SW480 (cell line): ENCODE measurements at places on chromosomes 1 and 21.

- no peak for DNase-seq
Measured at GRCh38 chr1:246775531-246776385, 51.5 kb downstream of the SCCPDH start.

GRCh38 chr1:109788695-109789521 is 25.2 kb upstream of the EPS8L3 start:
- DNase-seq = no peak

DNA sequence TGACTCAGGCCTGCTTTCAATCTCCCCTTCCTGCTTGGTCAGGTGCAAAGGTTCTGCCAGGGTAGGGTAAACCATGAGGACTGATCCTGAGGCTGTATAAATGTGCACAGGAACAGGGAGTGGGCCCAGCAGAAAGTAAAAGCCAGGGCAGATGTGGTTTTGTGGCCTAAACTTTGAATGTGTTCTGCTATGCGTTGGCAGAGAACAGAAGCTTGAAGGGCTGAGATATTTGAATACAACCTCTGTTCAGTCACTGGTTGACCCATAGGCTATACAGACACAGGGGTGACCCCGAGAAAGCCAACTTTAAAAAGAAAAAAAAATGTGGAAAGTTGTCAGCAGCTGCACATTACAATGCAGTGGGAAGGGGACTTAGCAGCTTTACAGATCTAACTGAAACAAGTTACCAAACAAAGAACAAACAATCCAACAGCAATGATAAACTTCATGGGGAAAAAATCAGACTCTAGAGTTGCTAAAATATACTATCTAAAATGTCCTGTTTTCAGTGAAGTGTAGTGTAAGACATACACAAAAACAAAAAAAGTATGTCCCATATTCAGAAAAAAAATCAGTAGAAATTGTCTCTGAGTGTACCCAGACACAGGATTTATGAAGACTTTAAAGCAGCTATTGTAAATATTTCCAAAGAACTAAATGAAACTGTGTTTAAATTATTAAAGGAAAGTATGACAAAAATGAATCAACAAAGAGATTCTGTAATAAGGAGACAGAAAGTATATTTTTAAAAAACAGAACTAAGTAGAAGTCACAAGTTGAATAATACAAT is 216.1 kb downstream of the RPS6KC1 start:
- no peak for DNase-seq

GRCh38 chr21:32044205-32045180 is 171.7 kb downstream of the HUNK start:
- DNase-seq = no peak

DNA sequence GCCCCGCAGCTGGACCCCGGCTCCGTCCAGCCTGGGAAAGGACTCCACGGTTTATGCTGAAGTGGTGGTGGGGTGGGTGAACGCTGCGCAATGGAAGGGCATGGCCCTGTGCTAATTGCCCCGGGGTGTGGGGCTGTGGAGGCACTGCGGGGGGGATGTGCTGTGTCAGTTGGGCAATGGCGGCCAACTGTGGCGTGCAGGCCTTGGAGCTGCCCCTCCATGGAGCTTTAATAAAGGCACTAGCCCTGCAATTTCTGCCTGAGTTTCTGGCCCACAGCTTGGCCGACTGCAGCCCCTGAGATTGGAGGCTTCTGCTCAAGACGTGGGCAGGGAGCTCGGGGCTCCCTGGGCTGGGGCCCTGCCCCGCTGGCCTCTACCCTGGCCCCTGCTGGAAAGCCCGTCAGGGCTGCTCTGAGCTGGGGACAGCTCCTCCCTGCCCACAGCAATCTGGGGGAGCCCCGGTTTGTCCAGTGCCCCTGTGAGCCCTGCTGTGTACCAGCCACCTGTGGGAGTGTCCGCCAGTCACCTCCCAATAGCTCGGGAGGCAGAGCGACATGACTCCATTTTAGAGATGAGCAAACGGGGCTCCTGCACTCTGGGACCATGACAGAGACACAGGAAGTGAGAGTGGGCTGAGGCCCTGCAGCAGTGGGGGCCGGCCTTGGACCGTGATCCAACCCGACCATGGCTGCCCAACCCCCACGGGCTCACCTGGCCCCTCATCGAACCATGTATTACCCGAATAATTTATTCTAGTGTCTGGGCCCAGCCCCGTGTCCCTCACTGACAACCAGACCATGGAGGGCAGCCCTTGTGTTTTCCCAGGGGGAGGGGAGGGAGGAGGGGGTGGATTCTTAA is 8.7 kb upstream of the TNFRSF14 start:
- peak; percentile 49 for DNase-seq

GRCh38 chr1:169601096-169601881 is 15.0 kb upstream of the F5 start:
- DNase-seq = peak; percentile 28

GRCh38 chr1:102897557-102897956 is 210.8 kb downstream of the COL11A1 start:
- no peak for DNase-seq

- DNase-seq = no peak
Measured at GRCh38 chr21:15653710-15654109, 76.1 kb upstream of the USP25 start.

GRCh38 chr1:109282497-109282951 is 421 bp downstream of the PSRC1 start:
- no peak for DNase-seq

GRCh38 chr21:36321325-36322082 is 1.5 kb downstream of the MORC3 start:
- peak; percentile 39 for DNase-seq

- no peak for DNase-seq
Measured at GRCh38 chr1:153770797-153771196, 4.4 kb upstream of the SLC27A3 start.

GRCh38 chr1:32817815-32818786 is 648 bp downstream of the S100PBP start:
- peak; percentile 52 for DNase-seq

DNA sequence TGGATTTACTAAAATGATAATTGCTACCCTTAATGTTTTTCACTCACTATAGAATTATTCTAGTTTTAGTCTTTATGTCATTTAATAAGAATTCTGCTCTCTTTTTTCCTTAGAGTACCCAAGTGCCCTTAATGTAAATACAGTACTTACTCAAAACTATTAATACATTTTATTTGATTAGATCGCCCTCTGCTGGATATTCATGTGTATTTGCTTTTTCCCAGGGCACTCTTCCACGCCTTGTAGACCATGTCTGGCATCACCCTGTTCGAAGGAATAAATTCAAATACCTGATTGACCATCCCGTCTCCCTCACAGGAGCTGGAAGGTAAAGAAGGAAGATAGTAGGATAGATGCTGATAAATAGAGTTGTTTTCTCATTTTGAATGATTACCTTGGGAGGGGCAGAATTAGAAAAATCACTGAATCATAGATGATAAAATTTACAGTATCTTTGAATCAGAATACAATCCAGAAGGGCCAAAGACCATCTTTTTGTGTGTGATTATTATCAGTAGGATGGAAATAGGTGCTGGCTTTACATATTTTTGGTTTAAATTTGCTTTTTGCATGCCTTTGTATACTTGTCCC is 4.1 kb downstream of the AXDND1 start:
- peak; percentile 74 for DNase-seq

- no peak for DNase-seq
Measured at GRCh38 chr1:113109908-113110554, 37.0 kb downstream of the LRIG2 start.

DNA sequence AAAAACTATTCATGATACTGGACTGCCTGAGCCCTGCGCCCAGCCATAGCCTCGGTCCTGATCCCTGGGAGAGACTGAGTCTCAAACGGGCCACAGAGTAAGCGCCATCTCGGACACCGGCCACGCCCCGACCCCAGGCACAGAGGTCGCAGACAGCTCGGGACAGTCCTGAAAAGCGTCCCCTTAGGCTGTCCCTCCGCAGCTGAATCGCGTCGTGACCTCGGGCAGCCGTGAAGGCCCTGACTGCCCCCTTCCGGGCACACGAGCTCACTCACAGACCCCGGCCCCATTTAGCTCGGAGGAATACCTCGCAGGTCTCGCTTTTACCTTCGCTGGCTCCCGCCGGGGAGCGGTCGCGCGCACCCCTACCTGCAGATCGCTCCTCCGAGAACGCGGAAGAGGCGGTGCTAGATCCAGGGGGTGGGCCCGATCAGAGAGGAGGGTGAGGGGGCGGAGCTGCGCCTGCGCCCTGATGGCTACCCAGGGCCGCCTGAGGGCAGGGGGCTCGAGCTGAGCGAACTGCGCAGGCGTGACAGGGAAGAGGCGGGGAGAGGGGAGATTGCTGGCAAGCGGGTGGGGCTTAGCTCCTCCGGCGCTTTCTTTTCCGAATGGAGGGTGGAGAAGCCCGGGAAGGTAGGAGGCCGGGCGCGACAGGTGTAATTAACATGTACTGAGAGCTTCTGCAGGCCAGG is at the start of gene MKNK1:
Gene MKNK1 (minus strand): TSS at position 411 of the 692 bp plus-strand sequence. CDS start 20,941 bp downstream, outside the sequence.
- DNase-seq = peak; percentile 89

DNA sequence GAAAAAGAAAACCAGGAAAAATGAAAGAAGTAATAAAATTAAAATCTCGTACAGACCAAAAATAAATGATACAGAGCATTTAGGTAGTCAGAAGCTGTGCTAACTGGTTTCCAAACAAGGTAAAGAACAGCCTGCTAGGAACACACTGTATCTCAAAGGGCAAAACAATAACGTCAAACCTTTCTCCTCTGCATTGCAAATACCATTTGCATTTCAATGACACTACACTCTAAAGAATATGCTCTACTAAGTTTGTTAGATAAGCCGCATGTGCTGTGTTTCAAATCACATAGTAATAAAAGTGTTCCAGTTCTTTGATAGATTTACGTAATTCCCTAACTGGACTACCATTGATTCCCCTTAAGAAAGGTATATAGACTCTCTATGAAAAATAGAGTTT is 648.8 kb downstream of the PLA2G4A start:
- no peak for DNase-seq

GRCh38 chr1:33191731-33192275 is 10.0 kb upstream of the TRIM62 start:
- DNase-seq = no peak

DNA sequence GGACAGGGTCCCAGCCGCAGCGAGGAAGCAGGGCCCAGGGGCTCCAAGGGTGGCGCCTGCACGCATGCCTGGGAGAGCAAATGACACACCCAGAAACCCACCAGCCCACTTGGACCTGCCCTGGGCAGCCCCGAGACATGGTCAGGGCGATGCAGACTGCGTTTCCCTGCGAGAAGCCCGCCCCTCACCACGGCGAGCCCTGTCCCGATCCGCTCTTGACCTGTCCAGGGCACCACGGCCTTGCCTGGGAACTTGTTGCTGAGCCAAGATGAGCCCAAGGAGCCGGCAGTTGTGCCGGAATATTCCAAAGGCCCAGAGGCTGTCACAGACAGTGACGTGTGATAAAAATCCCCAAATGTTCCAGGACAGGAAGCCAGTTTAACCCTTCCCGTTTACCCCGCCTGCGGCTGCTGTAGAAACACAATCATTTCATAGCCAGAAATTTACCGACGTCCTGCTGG is 78.1 kb downstream of the SIK1 start:
- DNase-seq = no peak

- DNase-seq = no peak
Measured at GRCh38 chr1:204821476-204821875, 49.2 kb upstream of the NFASC start.

- DNase-seq = no peak
Measured at GRCh38 chr1:47660622-47661021, 222.8 kb downstream of the FOXD2 start.

DNA sequence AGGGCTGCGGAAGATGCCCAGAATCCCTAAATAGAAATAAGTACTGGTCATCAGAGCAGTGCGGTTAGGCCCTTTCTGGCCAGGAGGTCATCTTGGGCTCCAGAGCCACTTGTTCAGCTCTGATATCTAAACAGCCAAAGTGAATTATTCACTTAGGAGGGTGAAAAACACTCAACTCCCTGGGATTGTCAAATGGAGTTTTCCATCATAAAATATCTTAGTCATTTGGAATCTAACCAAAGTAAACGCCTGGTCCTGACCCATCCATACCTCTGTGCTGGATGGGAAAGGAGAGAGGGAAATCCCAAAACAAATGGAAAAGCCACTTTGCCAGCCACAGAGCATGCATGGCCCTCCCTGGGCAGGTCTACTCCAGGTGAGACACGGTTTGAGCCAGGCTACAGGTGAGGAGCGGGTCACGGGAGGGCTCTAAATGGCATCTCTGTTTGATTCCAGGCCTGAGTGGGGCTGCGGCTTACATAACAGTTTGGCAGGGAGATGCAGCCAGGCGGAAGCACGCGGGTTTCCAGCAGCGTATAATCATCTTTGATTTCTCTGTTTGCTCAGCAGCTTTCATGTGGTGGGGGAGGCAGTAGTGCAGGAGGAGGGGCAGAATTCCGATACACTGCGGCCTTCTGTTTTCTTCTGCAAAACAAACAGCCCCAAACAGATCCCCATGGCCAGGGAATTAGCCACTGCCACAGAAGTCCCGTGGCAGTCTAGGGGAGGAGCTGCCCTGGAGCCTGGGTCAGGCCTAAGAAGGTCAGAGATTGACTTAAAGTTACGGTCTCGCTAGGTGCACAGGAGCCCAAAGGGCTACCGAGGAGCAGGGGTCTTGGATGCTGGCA is 59.1 kb upstream of the ZNF648 start:
- peak; percentile 95 for DNase-seq

DNA sequence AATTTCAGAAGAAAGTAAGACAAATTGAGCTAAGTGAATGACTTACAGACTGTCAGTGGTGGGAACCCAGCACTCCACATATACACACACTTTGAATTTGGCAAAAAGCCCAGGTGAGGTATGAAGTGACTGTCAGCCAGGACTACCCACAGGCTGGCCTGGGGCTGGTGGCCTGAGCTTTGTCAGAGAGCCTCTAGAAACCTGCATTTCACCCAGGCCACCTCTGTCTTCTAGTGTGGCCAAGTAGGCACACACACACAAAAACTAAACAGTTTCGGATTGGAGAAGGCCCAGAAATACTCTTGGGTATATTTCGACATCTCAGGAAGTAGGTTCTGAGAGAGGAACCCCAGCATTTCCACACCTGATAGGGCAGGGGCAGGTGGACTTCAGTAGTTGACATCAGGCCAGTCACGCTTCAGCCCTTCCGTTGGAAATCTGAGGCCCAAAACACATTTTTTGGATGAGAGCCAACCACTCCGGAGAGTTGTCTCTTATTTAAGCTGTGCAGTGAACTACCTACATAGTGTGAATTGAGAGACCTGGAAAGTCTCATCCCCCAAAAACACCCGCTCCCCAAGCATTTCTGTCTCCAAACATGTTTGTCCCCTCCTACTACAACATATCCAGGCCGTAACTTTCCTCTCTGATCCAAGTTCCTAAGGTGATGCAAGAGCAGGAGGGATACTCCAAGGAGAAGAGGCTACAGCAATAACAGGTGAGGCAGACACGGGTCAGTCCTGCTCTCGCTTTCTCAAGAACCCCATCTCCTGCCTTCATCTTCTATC is 167.2 kb upstream of the PROX1 start:
- DNase-seq = no peak

DNA sequence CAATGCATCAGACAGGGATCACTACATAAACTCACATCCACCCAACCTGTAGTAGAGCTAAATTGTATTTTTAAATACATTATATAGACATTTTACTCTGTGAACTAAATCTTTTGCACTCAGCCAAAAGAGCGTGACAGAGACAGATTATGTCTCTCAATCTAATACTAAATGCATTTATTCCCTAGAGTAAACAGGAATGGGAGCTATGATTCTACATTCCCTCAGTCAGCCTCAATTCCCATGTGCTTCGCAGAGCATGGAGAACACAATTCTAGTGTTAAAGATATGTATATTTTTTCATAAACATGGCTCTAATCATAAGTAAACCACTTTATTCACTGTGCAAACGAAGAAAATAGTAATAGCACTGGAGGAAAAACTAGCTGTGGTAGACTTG is 16.5 kb downstream of the PIGK start:
- DNase-seq = no peak
